Fibroblast of lung (primary cell): ENCODE measurements at places on chromosomes 3 and 15.

- no peak for DNase-seq
- H3K36me3 ChIP-seq: no peaks in the 10 kb centered on the region
- H3K27me3 ChIP-seq: no peaks in the 10 kb centered on the region
- no peak overlapping the region for H3K27ac ChIP-seq
These were observed 220.3 kb downstream of the CACNA2D3 start for GRCh38 chr3:54342676-54343075.

DNA sequence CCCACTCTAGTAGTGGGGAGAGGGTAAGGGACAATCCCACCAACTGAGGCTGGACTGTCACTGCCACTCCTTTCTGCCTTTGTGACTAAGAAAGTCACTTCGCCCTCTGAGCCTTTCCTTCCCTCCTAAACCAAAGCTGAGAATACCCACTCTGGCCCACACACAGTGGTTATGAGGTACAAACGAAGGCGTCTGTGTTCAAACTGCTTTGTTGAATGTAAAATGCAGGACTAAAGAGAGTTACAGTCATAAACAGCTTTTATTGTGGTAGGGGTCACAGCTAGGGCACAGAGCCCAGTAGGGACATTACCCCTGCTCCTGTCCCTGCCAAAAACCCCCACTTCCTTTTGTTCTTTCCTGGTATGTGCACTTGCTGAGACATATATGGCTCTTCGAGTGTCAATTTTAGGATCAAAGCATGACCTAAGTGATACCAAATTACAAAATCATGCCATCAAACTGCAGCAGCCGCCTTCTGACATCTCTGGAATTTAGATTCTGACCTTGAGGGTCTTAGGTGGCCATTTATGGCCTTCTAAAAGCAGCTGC lies 45.1 kb downstream of the CTDSPL start:
- no peaks in the 10 kb centered on the region for H3K36me3 ChIP-seq
- no peaks in the 10 kb centered on the region for H3K27me3 ChIP-seq
- no peak overlapping the region for H3K27ac ChIP-seq

GRCh38 chr3:52195823-52196331 lies 2.1 kb upstream of the ALAS1 start:
- no peak overlapping the region for H3K4me3 ChIP-seq
- peak; percentile 23 for DNase-seq
- H3K27me3 ChIP-seq: no peaks in the 10 kb centered on the region
- H3K4me1 ChIP-seq: peaks cover 42% of the 10 kb centered on the region
- H3K27ac ChIP-seq: peak overlapping the region; percentile 37

GRCh38 chr15:31245135-31245689 lies 81.4 kb upstream of the KLF13 start:
- H3K4me3 ChIP-seq: no peak overlapping the region
- H3K4me1 ChIP-seq: no peaks in the 10 kb centered on the region
- no peaks in the 10 kb centered on the region for H3K36me3 ChIP-seq
- H3K27ac ChIP-seq: no peak overlapping the region

DNA sequence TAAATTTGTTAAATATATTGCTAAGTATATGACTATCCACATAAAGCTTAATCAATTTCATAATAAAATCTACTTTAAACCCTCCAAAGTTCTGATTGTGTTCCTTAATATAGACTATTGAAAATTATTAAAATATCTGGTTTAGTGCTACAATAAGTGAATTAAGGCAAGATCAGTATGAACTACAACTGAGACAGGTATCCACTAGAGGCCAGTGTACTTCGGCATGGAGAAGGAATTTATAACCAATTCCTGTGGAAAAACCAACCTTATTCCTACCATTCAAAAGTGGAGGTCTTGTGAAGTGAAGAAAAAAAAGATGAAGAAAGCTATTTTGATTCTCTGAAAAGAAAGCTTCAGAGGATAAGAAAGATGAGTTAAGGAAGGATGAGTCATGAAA lies 237.7 kb downstream of the SUCLG2 start:
- DNase-seq: no peak
- no peak overlapping the region for H3K4me3 ChIP-seq
- H3K36me3 ChIP-seq: no peaks in the 10 kb centered on the region
- H3K27ac ChIP-seq: no peak overlapping the region

DNA sequence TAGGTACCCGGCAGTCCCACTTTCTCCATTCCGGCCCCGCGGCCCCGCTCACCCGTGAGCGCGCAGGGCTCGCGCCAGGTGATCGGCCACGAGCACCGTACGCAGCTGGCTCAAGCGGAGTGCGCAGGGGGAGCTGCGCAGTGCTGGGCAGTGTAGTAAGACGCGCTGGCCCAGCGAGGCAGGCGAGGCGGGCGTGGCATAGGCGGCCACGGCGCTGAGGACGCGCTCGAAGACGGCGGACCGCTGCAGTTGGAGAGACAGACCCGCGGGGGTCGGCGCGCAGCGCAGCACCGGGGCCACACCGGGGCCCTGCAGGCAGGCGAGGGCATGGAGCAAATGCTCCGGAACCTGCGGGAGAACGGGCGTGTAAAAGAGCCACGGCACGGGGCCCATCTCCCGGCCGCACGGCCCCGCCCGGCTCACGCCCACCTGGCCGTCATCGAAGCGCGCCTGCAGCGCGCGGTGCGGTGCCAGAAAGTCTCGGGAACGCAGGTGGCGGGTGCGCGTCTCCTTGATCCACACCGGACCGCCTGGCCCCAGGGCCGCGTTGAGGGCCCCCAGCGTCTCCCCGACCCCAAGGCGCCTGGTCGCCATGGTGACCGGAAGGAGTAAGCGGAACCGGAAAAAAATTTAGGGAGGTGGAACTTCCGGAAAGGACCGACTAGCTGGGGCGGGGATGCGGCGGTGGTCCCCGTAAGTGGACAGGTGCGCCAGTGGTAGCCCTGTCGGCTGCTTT lies at the start of gene DALRD3:
DALRD3 (minus strand) TSS at position 610 of the 736 bp plus-strand sequence; CDS start at position 594, 16 bp downstream.
- H3K4me3 ChIP-seq: peak within 1 kb of the TSS; percentile 85
- peak; percentile 51 for DNase-seq
- peaks cover 11% of the 10 kb centered on the region for H3K4me1 ChIP-seq
- H3K36me3 ChIP-seq: peaks cover 32% of the 10 kb centered on the region
- peak within 1 kb of the TSS; percentile 87 for H3K27ac ChIP-seq
- no peaks in the 10 kb centered on the region for H3K27me3 ChIP-seq

GRCh38 chr3:39110041-39110639 lies 2.7 kb downstream of the TTC21A start:
- H3K27me3 ChIP-seq: no peaks in the 10 kb centered on the region
- no peak for DNase-seq
- H3K4me3 ChIP-seq: no peak overlapping the region
- H3K4me1 ChIP-seq: peaks cover 3% of the 10 kb centered on the region
- no peaks in the 10 kb centered on the region for H3K36me3 ChIP-seq
- H3K27ac ChIP-seq: no peak overlapping the region

DNA sequence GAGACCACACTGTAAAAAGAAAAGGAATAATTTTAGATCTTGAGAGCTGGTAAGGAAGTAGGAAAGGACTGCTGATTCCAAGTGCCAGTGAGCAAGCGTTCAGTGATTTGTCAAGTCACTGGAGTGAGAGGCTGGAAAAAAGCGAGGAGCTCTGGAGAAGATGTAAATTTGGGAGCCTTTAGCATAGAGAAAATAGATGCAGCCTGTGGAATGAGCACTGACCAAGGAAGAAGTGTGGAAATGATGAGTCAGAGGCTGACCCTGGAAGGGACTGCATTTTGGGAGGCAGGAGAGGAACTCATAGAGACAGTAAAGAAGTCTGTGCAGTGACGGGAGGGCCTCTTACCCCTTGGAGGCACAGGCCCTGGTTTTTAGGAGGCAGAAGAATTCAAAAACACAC lies 17.1 kb upstream of the ABTB1 start:
- H3K4me3 ChIP-seq: no peak overlapping the region
- H3K27ac ChIP-seq: no peak overlapping the region
- no peaks in the 10 kb centered on the region for H3K27me3 ChIP-seq
- peak; percentile 51 for DNase-seq

GRCh38 chr15:41333026-41333562 lies 413 bp downstream of the NUSAP1 start:
- no peaks in the 10 kb centered on the region for H3K4me1 ChIP-seq
- no peaks in the 10 kb centered on the region for H3K36me3 ChIP-seq
- no peaks in the 10 kb centered on the region for H3K27me3 ChIP-seq

- DNase-seq: peak; percentile 38
- H3K4me1 ChIP-seq: peaks cover 13% of the 10 kb centered on the region
- no peaks in the 10 kb centered on the region for H3K27me3 ChIP-seq
- no peak overlapping the region for H3K4me3 ChIP-seq
- H3K27ac ChIP-seq: no peak overlapping the region
These were observed 31.6 kb downstream of the SLC24A1 start for GRCh38 chr15:65653341-65653740.

GRCh38 chr3:14253022-14253706 lies 74.5 kb downstream of the LSM3 start:
- H3K36me3 ChIP-seq: no peaks in the 10 kb centered on the region
- H3K27me3 ChIP-seq: no peaks in the 10 kb centered on the region
- no peak overlapping the region for H3K27ac ChIP-seq
- H3K4me3 ChIP-seq: no peak overlapping the region

- no peaks in the 10 kb centered on the region for H3K4me1 ChIP-seq
- no peaks in the 10 kb centered on the region for H3K36me3 ChIP-seq
- H3K27me3 ChIP-seq: peaks cover 10% of the 10 kb centered on the region
- no peak overlapping the region for H3K27ac ChIP-seq
- no peak overlapping the region for H3K4me3 ChIP-seq
- no peak for DNase-seq
These were observed 115.2 kb upstream of the TLE3 start for GRCh38 chr15:70212963-70213315.

GRCh38 chr15:66588971-66589370 lies 23.2 kb upstream of the LCTL start:
- no peak overlapping the region for H3K4me3 ChIP-seq
- peaks cover 28% of the 10 kb centered on the region for H3K27me3 ChIP-seq
- no peak for DNase-seq
- no peak overlapping the region for H3K27ac ChIP-seq
- no peaks in the 10 kb centered on the region for H3K36me3 ChIP-seq

DNA sequence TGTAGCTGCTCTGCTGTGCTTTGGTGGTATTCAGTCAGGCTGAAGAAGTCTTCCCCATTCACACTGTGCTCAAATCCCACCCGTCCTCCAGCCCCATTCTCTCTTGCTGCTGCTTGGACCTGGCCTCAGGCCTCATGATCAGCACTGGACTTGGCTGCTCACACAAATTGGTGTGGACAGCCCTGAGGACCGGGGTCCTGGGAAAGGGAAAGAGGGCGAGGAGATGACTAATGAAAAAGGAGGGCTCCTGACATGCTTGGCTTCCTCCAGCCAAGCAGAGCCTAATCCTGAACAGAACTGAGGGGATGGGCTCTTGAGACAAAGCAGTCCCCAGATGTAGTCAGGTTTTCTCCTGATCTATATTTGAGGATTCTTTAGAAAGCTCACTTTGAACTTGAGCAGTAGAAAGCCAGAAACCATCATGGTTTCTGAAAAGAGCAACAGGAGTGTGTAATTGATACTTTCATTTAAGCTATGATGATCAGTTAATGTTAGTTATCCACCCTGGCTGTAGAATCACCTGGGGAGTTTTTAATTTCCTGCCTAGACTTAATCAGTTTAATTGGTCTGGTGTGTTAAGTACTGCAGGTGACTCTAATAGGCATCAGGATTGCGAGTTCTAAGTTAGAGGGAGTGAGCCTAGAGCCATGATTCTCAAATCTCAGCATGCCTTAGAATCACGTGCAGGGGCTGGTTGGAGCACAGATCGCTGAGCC lies 79.4 kb upstream of the THBS1 start:
- no peaks in the 10 kb centered on the region for H3K36me3 ChIP-seq
- peaks cover 17% of the 10 kb centered on the region for H3K4me1 ChIP-seq
- no peak overlapping the region for H3K4me3 ChIP-seq
- DNase-seq: peak; percentile 68

DNA sequence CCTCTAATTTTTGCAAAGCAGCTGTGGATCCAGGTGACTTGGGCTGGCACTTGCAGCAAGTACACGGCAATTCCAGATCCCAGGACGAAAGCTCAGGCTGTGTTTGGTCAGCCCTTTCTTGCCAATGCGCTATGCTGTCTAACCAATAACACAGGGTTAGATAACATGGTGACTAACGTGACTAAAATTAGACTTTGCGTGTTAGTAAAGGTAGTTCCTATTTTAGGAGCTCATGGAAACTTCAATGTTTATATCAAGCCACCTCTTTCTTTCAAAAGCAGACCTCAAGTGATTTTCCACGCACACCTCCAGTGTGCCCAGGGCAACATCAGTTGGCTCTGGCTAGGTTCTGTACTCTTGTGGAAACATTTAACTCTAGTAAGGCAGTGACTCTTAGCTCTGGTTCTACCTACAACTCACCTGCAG lies 32.5 kb downstream of the CDCP1 start:
- H3K4me1 ChIP-seq: peaks cover 8% of the 10 kb centered on the region
- H3K27ac ChIP-seq: no peak overlapping the region
- H3K36me3 ChIP-seq: peaks cover 14% of the 10 kb centered on the region

DNA sequence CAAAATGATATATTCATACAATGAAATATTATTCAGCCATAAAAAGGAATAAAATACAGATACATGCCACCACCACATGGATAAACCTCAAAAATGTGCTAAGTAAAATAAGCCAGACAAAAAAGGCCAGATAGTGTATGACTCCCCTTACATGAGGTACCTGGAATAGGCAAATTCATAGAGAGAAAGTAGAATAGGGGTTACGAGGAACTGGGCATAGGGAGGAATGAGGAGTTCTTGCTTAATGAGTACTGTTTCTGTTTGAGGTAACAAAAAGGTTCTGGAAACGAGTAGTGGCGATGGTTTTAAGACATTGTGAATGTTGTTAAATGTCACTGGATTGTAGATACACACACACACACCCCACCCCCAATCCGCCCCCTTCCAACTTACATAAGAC lies 8.2 kb downstream of the RAF1 start:
- H3K36me3 ChIP-seq: no peaks in the 10 kb centered on the region
- H3K27ac ChIP-seq: no peak overlapping the region
- H3K4me3 ChIP-seq: no peak overlapping the region
- DNase-seq: no peak
- peaks cover 21% of the 10 kb centered on the region for H3K4me1 ChIP-seq

- no peak for DNase-seq
- H3K4me1 ChIP-seq: no peaks in the 10 kb centered on the region
- no peak overlapping the region for H3K4me3 ChIP-seq
- no peaks in the 10 kb centered on the region for H3K27me3 ChIP-seq
- no peaks in the 10 kb centered on the region for H3K36me3 ChIP-seq
These were observed 28.7 kb downstream of the SST start for GRCh38 chr3:187641320-187642016.

- H3K4me3 ChIP-seq: no peak overlapping the region
These were observed 32.5 kb downstream of the OR5H15 start for GRCh38 chr3:98199020-98199419.

- no peaks in the 10 kb centered on the region for H3K4me1 ChIP-seq
- no peaks in the 10 kb centered on the region for H3K36me3 ChIP-seq
- no peak for DNase-seq
- no peak overlapping the region for H3K4me3 ChIP-seq
These were observed 7.9 kb downstream of the ZNF280D start for GRCh38 chr15:56725386-56725785.

GRCh38 chr3:53721187-53722119 lies 124.8 kb downstream of the CHDH start:
- no peak for DNase-seq
- H3K4me3 ChIP-seq: no peak overlapping the region
- no peaks in the 10 kb centered on the region for H3K4me1 ChIP-seq
- no peaks in the 10 kb centered on the region for H3K36me3 ChIP-seq
